ENCODE measurements at places on chromosomes 6 and 20.
A peak's percentile ranks its signal among the peaks of the same experiment; 100 is the strongest.

- DNase-seq, result no peak
These were observed 75.7 kb downstream of the TNFAIP3 start for GRCh38 chr6:137942736-137943135.

- DNase-seq, result no peak
These were observed 449.2 kb downstream of the GJA1 start for GRCh38 chr6:121884620-121885019.

- DNase-seq, result no peak
These were observed at the start of gene GSTA3 for GRCh38 chr6:52909531-52909930. Gene GSTA3 (minus strand): TSS chr6:52909698. CDS start chr6:52905834, 3,864 bp downstream.

DNA sequence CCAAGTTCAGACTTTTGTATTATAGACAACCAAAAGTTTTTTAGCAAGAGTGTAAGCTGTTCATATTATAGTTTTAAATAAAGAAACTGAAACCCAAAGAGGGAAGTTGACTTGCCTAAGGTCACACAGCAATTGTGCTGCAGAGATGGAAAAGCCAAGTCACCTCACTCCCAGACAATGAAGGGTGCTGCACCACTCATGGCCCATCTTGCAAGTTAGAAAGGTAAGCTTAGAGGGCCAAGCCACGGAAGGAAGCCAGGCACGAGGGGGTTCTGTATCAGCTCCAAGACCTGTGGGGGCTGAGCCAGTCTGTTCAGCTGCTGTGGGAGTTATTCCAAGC lies 860 bp downstream of the DEFB124 start:
- DNase-seq, result no peak

- peak; percentile 66 for DNase-seq
These were observed at the start of gene SIRPB2 for GRCh38 chr20:1491281-1491840. Gene SIRPB2 (minus strand): TSS chr20:1491420. CDS start chr20:1491359, 61 bp downstream.

- DNase-seq, result no peak
These were observed 257.6 kb upstream of the POU3F2 start for GRCh38 chr6:98576791-98577190.

DNA sequence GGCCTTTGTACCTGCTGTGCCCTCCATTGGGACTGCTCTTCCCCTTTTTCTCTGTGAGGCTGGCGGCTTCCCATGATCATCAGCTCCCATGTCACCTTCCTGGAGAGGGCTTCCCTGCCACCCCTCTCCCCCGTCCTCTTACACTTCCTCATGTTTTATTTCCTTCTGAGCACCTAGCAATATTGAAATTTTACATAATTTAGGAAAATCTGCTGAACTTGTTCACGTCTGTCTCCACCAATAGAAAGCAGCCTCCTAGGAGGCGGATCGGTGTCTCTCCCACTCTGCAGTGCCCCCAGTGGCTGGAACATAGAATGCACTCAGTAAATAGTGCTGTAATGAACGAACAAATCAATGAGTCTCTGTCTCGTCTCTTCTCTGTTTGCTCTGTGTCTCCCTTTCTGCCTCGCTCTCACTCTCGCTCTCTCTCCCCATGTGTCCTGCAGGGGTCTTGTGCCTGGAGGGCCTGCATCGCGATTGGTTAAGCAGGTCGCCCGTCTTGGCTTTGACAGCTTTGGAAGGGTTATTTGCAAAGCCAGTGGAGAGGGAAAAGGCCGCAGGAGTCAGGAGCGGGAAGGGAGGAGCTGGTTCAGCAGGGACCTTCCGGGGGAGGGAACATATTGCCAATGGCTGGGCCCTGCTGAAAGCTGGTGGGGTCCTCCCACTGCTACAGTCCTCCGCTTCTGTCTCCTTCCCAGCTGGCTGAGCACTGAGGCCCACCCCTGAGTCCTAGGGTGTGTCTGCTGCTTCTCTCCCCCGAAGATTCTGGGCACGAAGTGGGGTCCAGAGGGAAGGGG lies 12.1 kb upstream of the OCSTAMP start:
- peak; percentile 88 for DNase-seq

GRCh38 chr20:11585752-11586352 lies 331.8 kb upstream of the BTBD3 start:
- DNase-seq, result no peak

GRCh38 chr6:122669868-122670267 lies 59.7 kb downstream of the PKIB start:
- no peak for DNase-seq

DNA sequence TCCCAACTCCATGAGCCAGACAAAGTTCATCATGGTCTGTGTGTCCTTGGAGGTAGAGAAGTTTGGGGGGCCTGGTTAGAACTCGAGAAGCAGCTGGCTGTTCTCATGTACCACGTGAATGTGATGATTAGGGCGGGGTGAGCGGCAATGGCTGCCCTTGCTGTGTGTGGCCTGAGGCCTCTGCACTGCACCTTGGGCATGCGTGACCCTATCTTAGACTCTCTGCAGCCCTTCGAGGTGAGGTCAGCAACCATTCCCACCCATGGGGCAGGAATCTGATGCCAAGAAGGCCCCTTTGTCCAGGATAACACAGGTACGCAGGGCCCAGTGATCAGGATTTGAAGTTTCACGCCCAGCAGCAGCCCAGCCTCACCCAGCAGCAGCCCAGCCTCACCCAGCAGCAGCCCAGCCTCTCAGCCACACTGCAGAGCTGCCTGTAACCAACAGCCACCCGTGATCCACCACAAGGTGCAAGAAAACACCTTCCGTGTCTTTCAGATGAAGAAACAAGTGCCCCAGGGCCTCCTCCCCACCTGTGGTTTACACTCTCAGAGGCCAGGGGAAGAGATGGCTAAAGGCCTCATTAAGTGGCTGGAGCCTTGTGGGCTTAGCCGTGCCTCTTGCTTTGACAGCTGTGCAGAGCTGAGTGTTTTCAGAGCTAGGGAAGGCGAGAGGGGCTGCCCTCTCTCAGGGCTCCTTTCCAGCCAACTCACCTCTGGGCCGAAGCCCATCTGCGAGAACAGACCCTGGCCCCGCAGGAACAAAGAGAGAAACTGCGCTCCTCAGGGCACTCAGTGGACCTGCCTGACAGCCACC lies 195.2 kb upstream of the CDH4 start:
- no peak for DNase-seq

GRCh38 chr20:14790771-14791620 lies 453.6 kb upstream of the FLRT3 start:
- DNase-seq, result no peak

GRCh38 chr6:98977671-98978292 lies 30.0 kb upstream of the FBXL4 start:
- no peak for DNase-seq

- no peak for DNase-seq
These were observed 110.3 kb upstream of the BTBD3 start for GRCh38 chr20:11807054-11808048.

DNA sequence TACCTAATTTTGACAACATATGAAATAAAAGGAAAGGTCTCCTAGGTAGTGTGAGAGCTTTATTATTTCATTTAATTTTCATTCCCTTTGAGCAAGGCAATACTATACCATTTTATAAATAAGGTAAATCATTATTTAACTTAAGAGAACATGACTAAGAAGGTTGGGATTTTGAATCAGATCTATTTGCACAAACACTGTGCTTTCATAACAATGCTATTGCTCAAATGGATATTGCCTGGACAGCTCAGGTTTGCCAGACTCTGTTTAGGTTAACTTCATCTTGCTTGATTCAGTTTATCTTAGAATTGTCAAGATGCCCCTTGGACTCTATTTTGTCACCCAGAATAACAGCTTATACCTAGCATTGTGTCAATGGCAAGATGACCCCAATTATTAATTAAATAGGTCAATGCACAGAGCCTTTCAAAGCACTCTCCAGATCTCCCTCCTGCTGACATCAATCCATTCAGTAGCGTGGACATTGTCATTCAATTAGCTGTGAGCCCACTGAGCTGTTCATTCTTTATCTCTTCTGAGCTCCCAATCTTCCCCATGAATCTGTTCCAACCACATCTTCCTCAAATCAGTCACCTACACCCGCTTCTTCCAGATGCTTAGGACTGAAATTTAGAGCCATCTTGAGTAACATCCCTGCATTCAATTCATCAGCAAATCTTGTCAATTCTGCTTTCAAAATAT lies 42.1 kb upstream of the TMEM30A start:
- no peak for DNase-seq

GRCh38 chr20:8601542-8601912 lies 467.4 kb upstream of the PLCB4 start:
- no peak for DNase-seq

DNA sequence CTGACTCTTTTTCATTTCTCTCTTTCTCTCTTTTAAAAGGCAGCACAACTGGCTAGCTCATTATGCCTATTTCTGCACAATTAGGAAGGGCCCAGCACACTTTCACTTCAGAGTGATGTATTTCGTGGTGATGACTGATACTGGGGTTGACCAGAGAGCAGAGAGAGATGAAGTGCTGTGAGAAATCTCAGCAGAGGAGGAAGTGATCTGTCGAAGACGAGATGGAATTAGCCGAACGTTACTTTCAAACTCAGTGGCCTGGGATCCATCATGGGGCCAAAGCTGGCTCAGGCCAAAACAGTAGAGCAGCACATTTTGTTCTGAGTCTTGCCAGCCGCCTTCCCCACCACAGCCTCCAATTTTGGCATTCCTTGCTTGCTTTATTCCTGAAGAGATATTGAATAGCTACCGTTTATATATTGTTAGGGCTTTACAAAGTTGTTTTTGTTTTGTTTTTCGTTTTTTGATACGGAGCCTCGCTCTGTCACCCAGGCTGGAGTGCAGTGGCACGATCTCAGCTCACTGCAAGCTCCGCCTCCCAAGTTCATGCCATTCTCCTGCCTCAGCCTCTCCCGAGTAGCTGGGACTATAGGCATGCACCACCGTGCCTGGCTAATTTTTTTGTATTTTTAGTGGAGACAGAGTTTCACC lies 213.2 kb upstream of the ECI2 start:
- DNase-seq, result no peak

DNA sequence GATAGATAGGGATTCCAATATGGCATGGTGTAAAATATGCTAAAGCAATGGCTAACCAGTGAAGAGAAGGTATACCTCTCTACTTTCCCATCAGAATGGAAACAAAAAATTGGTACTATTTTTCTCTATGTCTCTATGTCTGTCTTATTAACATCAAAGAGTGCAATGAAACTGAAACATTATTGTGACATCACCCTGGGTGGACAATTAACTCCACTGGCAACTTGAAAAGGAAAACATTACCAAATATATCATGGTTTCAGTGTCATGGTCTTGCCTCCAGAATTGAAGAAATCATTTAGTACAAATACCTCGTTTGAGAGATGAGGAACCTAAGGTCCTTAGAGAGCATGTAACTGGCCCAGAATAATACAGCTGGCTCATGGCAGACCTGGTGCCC lies 1132.5 kb upstream of the MAP3K7 start:
- no peak for DNase-seq

- DNase-seq, result no peak
These were observed 137.7 kb downstream of the LRRC1 start for GRCh38 chr6:53932516-53932915.

- no peak for DNase-seq
These were observed 14.7 kb downstream of the FAM110A start for GRCh38 chr20:848193-848592.

GRCh38 chr6:63510849-63511248 lies 61.4 kb upstream of the LOC128125822 start:
- DNase-seq, result no peak

DNA sequence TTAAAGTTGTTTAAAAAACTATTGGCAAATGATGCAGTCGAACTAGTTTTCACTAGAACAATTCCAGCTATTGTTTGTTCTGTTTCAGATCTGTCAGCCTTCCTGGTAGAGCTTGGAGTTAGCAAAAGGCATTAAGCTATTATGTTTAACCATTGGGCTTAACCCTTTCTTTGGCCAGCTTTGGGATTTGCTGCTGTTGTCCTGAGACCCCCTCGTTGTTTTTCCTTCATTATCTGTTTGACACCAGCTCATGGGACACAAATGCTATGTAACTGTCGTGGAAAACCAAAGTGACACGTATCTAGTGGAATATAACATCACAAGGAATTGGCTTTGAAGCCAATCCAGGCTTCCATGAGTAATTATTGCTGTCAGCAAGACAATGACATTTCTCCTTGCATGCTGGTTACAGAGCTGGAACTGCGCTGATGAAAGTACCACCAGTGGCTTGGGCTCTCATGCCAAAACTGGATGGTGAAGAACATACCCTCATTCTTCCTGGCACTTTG lies 96.0 kb downstream of the EYA2 start:
- peak; percentile 12 for DNase-seq

- DNase-seq, result no peak
These were observed 75.2 kb downstream of the RAMACL start for GRCh38 chr6:166511316-166511715.

DNA sequence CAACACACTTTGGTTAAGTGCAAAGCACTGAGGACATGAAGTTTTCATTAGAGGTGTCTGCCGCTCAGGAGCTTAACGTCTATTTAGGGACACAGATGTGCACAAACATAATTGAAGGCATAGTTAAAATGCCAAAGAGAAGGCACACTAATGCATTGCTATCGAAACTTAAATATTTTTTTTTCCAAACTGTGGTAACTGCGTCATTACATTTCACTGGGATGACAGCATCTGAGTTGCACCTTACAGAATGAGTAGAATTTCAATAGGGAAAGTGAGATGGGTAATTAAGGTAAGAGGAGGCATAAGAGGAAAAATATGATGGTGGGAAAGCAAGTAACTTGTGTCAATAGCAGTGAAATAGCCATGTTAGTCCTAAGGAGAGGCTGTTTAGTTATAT lies 75.1 kb upstream of the ADGRG6 start:
- DNase-seq, result no peak

GRCh38 chr6:81204731-81205130 lies 547.8 kb downstream of the TENT5A start:
- no peak for DNase-seq

DNA sequence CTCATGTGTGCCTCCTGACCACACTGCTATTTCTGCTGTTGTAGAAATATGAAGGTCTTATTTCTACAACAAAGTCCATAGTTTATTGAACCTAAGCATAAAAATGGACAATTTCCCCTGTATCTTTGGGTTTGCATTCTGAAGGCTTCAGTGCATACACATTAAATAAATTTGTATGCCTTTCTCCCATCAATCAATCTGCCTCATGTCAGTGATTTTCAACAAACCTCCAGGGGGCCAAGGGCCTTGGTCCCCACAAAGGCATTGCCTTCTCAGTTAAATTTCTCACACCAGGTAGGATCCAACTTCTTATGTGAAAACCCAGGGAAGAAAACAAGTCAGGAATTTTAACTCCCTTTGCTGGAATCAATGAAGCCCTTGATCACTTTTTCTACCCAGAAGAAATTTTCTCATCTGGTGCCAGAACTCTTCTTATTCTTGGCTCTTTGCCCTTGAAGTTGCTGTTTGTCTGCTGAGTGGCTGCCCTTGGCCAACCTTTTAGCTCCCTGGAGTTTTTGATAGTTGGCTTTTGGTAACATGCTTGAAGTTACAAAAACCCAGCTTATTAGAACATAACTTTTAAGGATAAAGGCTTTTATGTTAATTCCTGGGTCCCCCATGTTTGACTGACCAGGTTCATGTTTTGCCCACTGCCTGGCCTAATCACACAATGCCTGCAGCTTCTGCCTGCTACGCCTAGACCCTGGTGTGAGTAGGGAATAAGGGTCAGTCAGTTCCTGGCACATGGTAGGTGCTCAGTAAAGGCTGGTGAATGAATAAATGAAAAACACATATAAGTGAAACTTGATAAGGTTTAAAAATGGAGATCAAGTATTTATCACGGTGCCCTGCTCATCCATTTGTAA lies 37.0 kb downstream of the SHLD1 start:
- DNase-seq, result no peak

- no peak for DNase-seq
These were observed 11.9 kb downstream of the SLX4IP start for GRCh38 chr20:10447028-10447427.

All from sciatic nerve (tissue), 2 donors.